ENCODE measurements at places on chromosomes 3 and 15.

DNA sequence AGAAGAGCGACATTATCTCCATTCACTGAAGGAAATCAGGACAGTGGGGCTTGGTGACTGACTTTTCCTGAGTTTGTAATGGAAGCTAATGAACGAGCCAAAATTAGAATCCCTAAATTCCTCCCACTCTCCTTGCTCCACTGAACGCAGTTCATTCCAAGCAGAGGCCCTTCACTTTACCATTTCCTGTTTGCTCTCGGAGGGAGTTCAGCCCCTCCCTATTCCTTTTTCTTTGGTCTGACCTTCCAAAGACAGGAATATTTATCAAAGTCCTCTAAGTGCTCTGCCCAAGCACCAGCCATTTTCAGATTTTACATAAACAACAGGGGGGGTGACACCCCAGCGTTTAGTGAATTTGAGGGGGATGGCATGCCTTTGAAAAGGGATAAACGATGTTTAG is 24.0 kb upstream of the PTPRG start:
- no peak for DNase-seq

GRCh38 chr15:31373096-31373865 is 46.6 kb downstream of the KLF13 start:
- no peak for DNase-seq

GRCh38 chr3:153354641-153355040 is 192.6 kb downstream of the RAP2B start:
- no peak for DNase-seq

DNA sequence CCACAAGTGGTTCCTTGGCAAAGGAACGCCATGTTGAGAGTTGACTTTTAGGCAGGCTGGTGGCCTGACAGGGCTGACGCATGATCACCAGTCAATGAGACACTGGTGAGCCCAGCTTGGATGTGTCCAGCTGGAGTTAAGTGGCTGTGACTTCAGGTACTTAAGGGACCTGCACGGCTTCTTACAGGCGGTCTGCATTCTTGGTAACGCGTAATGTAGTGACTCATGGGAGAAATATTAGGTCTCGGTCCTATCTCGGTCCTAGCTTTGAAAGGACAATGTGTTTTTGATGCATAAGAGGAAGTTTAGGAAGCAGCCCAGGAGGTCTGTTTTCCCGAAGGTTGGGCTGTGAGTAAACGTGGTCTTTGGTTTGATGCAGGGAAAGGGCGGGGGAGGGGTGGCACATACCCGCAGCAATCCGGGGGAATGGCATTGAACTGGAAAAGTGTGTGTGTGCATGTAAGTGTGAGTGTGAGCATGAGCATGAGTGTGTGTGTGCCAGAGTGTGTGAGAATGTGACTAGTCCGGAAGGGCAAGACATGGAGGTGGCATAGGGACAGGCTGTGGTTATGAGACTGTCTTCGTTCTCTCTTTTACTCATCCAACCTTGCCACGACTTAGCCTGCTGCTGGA is 55.3 kb downstream of the FAM43A start:
- no peak for DNase-seq

GRCh38 chr3:192887701-192888100 is 30.0 kb downstream of the MB21D2 start:
- no peak for DNase-seq

DNA sequence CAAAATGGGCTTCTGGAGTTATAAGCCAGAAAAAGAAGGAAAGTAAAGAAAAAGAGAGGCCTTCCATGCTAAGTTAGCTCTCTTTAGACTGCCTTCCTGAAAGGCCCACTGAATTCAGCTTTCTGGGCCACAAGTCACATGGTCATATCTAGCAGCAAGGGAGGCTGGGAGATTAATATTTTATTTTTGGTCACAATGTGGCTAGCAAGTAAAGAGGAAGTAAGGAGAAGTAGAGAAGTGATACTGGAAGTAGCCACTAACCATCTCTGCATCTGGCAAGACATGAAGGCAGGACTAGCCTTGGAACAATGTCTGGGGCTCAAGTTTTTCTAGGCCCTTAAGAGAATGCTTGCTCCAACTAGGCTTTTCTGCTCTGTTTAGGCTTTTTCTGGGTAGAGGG is 81.8 kb upstream of the UBE2E1 start:
- no peak for DNase-seq

DNA sequence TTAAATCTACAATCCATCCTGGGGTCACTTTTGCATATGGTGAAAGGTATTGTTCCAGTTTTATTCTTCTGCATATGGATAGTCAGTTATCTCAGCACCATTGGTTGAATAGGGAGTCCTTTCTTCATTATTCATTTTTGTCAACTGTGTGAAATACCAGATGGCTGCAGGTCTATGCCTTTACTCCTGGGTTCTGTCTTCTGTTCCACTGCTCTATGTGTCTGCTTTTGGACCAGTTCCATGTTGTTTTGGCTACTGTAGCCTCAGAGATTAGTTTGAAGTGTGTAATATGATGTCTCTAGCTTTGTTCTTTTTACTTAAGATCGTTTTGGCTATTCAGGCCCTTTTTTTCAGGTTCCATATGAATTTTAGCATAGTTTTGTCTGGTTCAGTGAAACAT is 795.8 kb downstream of the OTOL1 start:
- DNase-seq, result no peak
